ENCODE measurements at places on chromosomes 16 and 17.

DNA sequence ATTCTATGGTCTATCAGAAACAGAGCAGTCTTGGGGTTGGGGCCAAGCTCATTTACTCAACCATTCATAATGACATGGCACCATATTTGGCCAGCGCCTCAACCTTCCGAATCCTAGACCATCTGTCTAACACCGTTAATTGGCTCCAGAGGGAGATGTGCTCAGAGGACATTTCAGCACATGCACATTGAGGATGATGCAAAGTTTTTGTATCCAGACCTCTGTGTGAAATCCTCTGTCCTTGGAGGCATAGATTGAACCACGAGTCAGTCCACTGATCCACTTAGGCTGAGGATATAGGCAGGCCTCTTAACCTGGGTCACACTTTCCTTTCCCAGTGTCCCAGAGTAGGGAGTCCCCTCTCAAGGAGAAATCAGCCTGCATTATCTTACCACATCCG lies 85.5 kb downstream of the SHISA6 start:
- DNase-seq, result no peak

DNA sequence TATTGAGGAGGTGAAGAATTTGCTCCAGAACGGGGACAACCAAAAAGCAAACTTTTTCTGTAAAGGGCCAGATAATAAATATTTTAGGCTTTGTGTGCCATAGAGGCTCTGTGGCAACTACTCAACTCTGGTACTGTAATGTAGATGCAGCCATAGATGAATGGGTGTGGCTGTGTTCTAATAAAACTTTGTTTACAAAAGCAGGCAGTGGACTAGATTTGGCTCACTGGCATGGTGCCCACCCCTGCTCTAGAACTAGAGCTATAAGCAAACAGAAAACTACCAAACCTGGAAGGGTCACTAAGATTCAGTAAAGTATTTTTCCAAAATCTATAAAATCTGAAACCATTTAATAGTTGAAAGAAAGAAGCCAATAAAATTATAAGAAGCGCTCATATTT lies 24.6 kb upstream of the SMURF2 start:
- DNase-seq, result no peak

GRCh38 chr17:8221663-8222379 lies 11.4 kb upstream of the AURKB start:
- DNase-seq, result no peak

DNA sequence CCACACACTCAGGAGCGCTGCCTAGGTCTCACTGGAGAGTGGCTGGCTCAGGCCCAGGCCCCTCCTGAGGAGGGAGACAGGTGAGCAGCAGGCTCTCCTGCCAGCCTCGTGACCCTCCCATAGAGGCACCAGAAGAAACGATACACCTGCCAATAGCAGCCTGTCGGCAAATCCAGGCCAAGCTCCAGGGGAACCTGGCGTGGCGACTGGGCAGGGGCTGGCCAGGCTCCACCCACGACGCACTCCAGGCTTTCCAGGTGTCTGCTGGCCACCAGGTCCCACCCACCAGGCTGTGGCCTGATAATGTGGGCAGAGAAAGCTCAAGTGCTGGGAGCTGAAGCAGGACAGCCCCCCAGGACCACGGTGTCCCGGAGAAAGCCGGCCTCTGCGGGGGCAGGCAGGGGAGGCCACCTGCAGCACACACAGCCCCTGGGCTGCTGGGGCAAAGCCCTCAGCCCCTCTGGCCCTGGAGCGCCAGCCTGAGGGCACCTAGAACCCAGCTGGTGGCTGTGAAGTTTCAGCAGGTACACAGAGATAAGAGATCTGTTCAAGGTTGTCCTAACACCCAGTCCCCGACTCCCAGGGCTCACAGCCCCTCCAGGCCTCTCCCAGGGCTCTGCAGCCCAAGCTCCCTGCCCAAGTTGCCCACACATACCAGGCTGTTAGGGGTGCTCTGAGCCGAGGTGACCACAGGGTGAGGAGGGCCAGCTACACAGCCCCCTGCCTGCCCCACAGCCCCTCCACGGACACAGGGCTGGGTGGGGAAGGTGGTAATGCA lies 2.4 kb downstream of the PGAP6 start:
- peak; percentile 87 for DNase-seq

GRCh38 chr17:37698911-37699255 lies 46.0 kb downstream of the HNF1B start:
- DNase-seq, result no peak

DNA sequence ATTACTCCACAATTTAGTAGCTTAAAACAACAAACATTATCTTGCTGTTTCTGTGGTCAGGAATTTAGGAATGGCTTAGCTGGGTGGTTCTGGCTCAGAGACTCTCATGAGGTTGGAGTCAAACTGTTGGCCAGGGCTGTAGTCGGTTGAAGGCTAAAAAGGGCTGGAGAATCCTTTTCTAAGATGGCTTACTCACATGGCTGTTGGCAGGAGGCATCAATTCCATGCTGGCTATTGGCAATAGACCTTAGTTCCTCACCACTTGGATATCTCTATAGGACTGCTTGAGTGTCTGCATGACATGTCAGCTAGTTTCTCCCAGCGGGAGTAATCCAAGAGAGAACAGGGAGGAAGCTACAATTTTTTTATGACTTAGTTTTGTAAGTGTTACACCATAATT lies 6.6 kb upstream of the EFCAB13 start:
- DNase-seq, result no peak

DNA sequence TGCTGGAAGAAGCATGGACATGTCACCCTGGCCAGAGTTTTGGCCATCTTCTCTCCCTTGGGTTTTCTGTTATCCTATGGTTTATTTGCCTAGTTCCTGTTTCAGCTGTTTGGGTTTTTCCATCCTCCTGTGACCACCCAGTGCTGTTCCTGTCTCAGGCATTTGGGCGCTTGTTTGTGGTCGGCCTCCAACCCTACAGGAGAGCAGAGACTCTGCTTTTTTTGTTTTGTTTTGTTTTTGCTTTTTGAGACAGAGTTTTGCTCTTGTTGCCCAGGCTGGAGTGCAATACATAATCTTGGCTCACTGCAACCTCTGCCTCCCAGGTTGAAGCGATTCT lies 3.3 kb upstream of the ZC3H7A start:
- no peak for DNase-seq

DNA sequence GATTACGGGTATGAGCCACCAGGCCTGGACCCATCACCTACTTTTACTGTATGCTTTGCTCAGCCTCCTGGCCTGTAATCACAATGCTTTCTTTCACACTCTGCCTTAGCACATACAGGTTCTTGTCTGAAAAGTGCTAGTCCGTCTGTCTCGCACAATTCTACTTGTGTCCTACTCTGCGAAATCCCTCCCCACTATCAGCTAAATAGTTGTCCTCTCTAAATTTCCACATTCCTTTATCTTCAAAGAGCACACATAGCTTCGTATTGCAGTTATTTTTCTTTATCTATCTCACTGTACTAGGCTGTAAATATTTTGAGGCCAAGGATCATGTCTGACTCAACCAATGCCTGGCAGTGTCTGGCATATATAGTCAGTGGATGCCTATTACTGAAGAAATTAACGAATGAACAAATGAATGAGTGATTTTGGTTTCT lies 38.5 kb upstream of the ETV4 start:
- no peak for DNase-seq

DNA sequence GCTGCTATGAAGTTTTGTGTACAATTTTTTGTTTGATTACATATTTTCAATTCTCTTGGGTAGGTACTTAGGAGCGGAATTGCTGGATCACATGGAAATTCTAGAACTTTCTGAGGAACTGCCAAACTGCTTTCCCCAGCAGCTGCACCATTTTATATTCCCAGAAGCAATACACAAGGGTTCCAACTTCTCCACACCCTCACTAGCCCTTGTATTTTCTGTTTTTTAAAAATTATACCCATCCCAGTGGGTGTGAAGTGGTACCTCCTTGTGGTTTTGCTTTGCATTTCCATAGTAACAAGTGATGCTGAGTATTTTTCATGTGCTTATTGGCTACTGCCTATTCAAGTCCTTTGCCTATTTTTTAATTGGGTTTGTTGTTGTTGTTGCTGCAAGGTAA lies 20.9 kb downstream of the NACA2 start:
- DNase-seq, result no peak

- DNase-seq, result peak; percentile 62
Measured at GRCh38 chr17:68462381-68463210, 5.3 kb upstream of the WIPI1 start.

GRCh38 chr16:4323071-4323844 lies 7.4 kb downstream of the GLIS2 start:
- DNase-seq, result no peak

- no peak for DNase-seq
Measured at GRCh38 chr17:40458851-40459482, 15.7 kb downstream of the IGFBP4 start.

GRCh38 chr16:64534180-64534780 lies 587.6 kb downstream of the CDH11 start:
- no peak for DNase-seq

DNA sequence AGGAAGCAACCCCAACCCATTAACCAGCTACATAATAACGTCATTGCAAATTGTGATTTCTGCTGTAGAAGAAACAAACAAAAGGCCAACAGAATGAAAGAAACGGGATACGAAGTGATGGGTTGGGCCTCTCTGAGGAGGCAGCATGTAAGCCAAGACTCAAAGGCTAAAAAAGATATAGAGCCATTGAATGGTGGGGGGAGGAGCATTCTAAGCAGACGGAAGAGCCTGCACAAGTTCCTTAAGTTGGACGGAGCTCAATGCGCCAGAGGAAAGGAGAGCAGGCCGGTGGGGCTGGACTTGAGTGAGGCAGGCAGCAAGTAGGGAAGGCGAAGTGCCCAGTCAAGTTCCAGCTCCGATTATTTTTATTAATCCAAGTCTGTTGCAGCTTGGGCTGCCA lies 160.3 kb downstream of the SHISA9 start:
- no peak for DNase-seq

DNA sequence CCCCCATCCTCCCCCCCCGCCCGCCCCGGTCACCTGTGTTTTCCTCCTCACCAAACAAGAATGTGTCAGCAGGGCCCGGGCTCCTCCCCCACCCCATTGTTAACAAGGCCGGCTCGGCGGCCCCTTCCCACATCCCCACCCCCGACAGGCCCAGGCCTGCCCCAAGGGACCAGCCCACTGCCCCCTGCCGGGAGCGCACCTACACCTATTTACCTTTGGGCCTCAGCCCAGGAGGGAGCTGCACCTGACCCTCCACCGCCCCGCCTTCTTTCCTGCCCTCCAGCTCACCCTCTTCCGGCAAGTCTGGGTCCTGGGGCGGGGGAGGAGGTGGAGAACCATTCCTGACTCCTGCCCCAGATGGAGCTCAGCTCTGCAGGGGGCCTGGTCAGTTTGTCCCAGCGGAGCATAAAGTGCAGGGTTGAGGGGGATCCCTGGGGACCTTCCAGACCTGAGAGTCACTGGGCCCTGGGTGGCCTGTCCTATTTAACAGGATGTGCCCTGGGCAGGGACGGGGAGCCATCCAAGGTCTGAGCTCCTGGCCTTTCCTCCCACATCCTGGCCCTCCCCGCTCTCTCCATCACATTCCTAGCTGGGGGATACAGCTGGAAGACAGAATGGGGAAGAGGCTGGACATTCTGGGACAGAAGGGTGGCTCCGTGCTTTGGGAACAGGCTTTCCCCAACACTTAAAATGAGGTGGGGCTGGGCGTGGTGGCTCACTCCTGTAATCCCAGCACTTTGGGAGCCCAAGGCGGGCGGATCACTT lies 8.3 kb downstream of the FOXJ1 start:
- no peak for DNase-seq

DNA sequence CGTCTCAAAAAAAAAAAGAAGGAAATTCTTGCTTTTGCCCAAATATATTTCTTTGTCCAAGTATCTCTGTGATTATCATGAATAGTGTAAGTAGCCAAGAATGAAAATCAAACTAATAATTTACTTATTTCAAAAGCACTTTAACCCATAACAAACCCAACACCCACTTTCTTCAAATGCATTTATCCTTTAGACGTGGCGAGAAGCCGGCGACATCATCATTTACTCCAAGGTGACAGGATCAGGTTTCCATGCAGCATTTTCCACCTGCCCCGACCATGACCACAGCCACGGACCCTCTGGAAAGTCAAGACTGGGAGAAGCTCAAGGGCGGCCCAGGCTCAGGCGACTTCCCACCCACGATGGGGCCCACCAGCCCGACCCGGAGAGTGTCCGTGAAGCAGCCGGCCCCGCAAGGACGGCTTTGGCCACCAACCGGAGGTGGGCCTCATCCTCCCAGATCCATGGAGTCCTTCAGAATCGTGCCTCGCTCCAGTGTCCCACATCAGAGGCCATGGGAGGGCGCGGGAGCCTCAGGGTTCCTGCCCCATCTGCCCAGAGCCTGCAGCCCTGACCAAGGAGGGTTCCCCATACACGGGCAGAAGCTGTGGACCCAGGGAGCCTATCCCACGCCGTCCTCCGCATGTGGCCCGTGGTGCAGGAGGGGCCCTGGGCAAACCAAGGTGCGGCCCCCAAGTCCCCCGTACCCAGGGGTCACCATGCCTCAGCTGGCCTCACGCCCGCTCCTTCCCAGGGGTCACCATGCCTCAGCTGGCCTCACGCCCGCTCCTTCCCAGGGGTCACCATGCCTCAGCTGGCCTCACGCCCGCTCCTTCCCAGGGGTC lies 18.7 kb downstream of the UTS2R start:
- no peak for DNase-seq

- DNase-seq, result no peak
Measured at GRCh38 chr17:10549096-10549842, at the start of gene MYH2. MYH2 (minus strand) TSS chr17:10549658; CDS start chr17:10547920, 1,738 bp downstream.

- peak; percentile 66 for DNase-seq
Measured at GRCh38 chr17:30950669-30951399, 20.0 kb upstream of the RNF135 start.

GRCh38 chr16:16018705-16019104 lies 69.3 kb downstream of the ABCC1 start:
- no peak for DNase-seq

GRCh38 chr16:14172200-14172809 lies 101.2 kb downstream of the MRTFB start:
- DNase-seq, result no peak

- DNase-seq, result no peak
Measured at GRCh38 chr17:38361694-38362465, 10.2 kb downstream of the SOCS7 start.

GRCh38 chr16:27242868-27243590 lies 25.5 kb downstream of the NSMCE1 start:
- DNase-seq, result no peak

- no peak for DNase-seq
Measured at GRCh38 chr16:80407265-80407987, 133.4 kb upstream of the DYNLRB2 start.

All from NCI-H1436 treated with DMSO at 0.1 percent for 48 hours (cell line).